ENCODE measurements at places on chromosomes 5 and 9.

GRCh38 chr5:19488786-19489185, 499.2 kb downstream of the CDH18 start:
- DNase-seq, result no peak

DNA sequence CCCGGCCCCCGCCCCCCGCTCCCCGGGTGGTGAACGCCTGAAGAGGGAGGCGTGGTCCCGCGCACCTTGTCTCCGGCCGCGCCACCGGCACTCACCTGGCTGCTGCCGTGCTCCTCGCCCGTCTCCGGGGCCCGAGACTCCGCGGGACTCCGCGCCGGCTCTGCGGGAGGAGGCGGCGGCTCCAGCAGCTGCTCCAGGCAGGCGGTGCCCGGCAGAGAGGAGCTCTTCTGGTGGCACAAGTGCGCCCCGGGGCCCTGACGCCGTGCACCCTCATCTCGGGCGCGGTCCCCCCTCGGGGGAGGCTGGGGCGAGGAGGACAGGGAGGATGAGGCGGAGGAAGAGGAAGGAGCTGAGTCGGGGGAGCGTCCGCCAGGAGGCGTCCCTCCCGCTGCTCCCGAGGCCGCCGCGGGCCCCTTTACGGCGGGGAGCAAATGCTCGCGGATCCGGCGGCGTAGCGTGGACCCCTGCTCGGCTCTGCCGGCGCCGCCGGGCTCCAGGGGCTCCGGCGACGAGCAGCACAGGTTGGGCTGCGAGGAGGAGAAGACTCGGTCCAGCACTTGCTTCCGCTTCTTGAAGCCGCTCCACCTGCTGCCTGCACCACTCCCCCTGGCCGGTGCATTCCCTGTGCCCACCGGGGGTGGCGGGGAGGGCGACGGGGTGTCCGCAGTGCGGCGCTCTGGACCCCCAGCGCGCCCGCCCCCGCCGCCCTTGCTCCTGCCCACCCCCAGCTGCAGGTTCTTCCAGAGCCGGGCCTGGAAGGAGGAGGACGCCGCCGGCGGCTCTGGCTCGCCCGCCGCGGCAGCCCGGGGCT, 928 bp downstream of the MCTP1 start:
- peak; percentile 59 for DNase-seq

DNA sequence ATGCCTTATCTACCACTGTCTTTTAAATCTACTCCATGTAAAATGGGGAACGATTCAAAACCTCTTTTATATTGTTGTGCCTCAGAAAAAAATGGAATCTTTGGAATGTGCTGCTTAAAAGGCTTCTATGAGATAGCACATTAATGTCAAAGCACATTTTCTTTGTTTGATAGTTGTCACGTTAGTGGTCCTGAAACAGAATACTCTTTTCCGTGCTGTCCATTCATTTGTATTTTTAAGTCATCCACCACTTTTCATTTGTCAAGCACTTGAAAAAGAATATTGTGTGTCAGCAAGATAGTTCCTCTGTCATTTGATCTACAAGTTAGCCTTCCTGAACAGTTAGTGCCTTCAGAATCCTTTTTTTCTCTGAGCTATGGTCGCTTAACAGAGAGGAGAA, 246.9 kb downstream of the MAST4 start:
- DNase-seq, result no peak

DNA sequence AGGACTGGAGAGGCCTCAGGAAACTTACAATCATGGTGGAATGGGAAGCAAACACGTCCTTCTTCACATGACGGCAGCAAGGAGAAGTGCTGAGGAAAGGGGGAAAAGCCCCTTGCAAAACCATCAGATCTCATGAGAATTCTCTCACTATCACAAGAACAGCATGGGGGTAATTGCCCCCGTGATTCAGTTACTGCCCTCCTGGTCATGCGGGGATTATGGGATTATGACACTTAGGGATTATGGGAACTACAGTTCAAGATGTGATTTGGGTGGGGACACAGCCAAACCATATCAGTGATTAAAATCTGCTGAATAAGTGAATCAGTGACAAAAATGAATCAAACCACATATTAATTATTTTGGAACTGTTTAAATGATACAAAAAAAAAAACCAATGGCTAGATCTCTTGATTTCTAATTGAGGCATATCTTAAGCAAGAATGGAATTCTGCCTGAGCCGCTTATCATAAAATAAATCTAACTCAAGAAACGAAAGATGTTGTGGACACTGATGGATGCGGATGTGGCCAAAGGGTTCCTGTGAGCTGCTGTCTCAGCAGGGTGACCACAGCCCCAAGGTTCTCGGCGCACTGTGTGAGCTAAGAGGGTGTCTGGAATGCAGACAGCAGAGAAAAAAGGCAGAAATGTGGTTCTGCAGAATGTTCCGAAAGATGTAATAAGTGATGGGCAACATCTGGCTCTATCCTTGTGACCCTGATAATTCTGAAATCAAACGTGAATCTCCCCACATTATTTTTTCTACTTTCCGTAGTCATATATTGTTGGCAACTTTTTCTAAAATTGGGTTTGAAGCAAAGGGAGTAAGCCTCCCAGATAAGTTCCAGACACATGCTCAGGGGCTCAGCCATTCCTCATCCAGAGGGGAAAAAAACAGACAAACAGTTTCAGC, 107.2 kb upstream of the ICE1 start:
- DNase-seq, result no peak

DNA sequence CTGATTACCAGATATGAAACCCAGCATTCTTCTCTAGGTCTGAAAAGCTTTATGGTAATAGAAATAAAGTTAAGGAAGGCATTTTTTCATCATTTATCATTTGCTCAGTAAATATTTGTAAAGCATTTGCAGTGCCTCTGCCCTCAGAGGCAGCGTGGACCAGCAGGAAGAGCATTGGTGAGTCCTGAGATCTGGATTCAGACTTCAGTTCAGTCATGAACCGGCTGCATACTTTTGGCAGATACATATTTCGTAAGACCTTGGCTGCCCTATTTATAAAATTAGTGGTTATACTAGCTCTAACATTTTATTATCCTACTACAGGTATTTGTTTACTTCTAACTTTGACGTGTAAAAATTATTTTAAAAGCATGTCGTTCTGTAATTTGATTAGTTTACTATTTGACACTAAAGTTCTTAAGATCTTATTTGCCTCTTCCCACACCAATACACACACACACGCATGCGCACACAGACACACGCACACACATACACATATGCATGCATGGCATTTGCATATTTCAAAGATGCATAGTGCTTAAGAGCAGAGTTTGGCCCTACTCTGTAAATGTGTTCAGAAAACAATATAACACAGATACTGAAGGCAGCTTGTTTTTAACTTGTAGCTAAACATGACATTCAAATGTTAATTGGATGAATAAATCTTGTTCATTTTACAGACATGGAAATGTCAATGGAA, 101.9 kb downstream of the RPS23 start:
- no peak for DNase-seq

GRCh38 chr5:114255260-114255659, 106.6 kb upstream of the KCNN2 start:
- DNase-seq, result no peak

DNA sequence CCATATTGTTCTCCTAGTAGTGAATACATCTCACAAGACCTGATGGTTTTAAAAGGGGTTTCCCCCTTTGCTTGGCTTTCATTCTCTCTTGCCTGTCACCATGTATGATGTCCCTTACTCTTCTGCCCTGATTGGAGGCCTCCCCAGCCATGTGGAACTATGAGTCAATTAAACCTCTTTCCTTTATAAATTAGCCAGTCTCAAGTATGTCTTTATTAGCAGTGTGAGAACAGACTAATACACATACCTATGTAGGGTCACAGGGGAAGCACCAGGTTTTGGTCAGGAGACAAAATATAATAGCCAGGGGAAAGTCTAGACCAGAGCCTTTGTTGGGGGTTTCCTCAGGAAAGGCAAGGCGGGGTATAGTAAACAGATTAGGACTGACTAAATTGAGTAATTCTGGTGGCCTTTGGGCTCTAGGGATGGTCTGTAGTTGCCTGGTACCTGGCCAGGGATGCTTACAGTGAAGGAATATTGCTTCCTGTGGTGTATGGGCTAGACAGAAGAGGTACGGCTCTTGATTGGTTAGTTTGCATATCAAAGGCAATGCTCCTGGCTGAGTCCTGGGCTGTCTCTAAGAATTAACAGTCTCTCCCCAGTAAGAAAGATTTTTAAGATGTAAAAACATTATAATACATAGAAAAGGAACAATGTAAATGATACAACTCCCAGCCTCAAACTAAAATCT, 254.5 kb downstream of the ELAVL2 start:
- DNase-seq, result no peak

- DNase-seq, result no peak
Measured at GRCh38 chr5:146766013-146766412, 112.5 kb downstream of the PPP2R2B start.

- DNase-seq, result no peak
Measured at GRCh38 chr9:105242062-105242461, 2.4 kb upstream of the SLC44A1 start.

DNA sequence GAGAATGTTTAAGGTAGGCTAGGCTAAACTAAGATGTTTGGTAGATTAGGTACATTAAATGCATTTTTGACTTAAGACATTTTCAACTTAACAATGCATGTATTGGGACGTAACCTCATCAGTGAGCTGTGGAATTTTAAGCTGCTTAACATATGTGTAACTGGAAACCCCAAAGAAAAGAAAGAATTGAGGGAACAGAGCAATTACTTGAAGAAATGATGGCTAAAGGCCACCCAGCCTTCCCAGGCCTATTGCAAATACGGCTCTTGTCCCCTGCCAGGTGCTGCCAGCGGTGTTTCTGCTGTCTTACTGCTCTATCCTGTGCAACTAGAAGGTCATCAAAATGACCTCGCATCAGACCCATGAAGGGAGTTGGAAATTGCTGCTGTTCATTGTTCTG, 52.0 kb downstream of the RICTOR start:
- no peak for DNase-seq

GRCh38 chr9:80077059-80077458, 505.3 kb downstream of the TLE4 start:
- no peak for DNase-seq

GRCh38 chr9:24391095-24391494, 154.6 kb downstream of the IZUMO3 start:
- DNase-seq, result no peak

DNA sequence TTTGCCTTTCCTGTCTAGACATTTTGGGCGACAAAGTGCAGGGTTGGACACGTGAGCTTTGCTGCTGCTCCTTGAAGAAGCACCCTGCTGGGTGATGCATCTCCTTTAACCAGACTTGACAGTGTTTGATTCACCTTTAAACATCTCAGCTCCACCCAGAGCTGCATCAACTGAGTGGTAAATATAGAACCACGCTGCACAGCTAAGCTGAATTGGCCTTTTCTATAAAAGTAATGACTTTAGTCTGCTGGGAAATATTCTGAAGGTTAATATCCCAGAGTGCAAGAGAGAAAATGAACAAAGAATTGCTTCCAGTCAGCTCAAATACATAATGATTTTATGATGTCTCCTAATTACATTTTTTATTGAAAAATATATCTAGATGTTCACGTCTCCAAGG, 264.3 kb upstream of the ADCY2 start:
- no peak for DNase-seq

GRCh38 chr5:65769539-65769938, 47.5 kb downstream of the NLN start:
- no peak for DNase-seq

Data from hematopoietic multipotent progenitor cell (in vitro differentiated cells).